ENCODE measurements at places on chromosomes 12 and 14. TPM values are rescaled to one million over a fixed set of nuclear protein-coding genes. Genes with fewer than 3 reads are reported as not detected.

- peak; percentile 48 for DNase-seq
- peaks cover 10% of the 10 kb centered on the region for H3K4me1 ChIP-seq
- no peaks in the 10 kb centered on the region for H3K36me3 ChIP-seq
- no peaks in the 10 kb centered on the region for H3K27me3 ChIP-seq
Measured at GRCh38 chr14:35932659-35933159, 106.6 kb downstream of the BRMS1L start.

GRCh38 chr12:22431693-22432251 is 97.3 kb upstream of the ST8SIA1 start:
- no peak overlapping the region for H3K4me3 ChIP-seq
- H3K36me3 ChIP-seq, result no peaks in the 10 kb centered on the region
- no peak for DNase-seq
- no peaks in the 10 kb centered on the region for H3K27me3 ChIP-seq
- peaks cover 2% of the 10 kb centered on the region for H3K4me1 ChIP-seq

DNA sequence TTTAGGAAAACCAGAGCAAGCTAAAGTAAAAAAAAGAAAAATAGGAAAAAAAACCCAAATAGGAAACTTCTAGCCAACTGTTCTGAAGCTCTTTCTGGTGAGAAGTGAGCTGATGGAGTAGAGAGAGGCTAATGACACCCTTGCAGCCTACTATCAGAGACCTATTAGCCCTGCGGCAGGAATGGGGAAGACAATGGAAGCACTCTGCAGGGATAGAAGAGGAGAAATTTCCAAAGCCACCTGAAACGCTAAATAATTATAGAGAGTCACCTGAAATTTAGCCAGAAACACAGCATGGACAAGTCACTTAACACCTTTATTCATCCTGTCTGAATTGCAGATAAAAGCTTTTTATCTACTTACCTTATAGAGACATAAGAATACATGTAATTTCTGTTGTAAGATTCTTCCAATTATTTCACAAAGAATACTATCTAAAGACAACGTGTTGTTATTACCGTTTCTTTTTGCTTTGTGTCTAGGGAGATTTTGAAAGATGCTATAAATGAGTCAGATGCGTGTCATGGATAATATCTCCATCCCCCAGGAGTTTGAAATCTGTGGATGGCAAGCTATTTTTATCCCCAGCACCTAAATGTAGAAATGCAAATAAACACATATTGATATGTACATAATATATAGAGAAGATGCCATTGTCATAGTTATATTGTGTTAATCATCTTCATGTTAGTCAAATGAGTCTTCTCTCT is 138.6 kb downstream of the TPH2 start:
- no peak for DNase-seq
- no peaks in the 10 kb centered on the region for H3K4me1 ChIP-seq
- no peak overlapping the region for H3K27ac ChIP-seq
- H3K4me3 ChIP-seq, result no peak overlapping the region

The SOX5 gene
- not detected for total RNA-seq

GRCh38 chr14:20684662-20685456 is 499 bp downstream of the RNASE4 start:
- no peaks in the 10 kb centered on the region for H3K36me3 ChIP-seq
- DNase-seq, result no peak
- no peak overlapping the region for H3K4me3 ChIP-seq
- no peaks in the 10 kb centered on the region for H3K27me3 ChIP-seq

GRCh38 chr14:69682621-69683263 is 71.3 kb downstream of the SUSD6 start:
- H3K4me3 ChIP-seq, result no peak overlapping the region
- H3K27me3 ChIP-seq, result no peaks in the 10 kb centered on the region
- no peak for DNase-seq
- no peak overlapping the region for H3K27ac ChIP-seq
- H3K36me3 ChIP-seq, result peaks cover 17% of the 10 kb centered on the region
- H3K4me1 ChIP-seq, result peaks cover 56% of the 10 kb centered on the region

GRCh38 chr14:76696791-76697190 is 64.5 kb upstream of the VASH1 start:
- no peaks in the 10 kb centered on the region for H3K4me1 ChIP-seq
- no peaks in the 10 kb centered on the region for H3K36me3 ChIP-seq
- H3K27me3 ChIP-seq, result peaks cover 19% of the 10 kb centered on the region
- no peak overlapping the region for H3K4me3 ChIP-seq

The LRFN5 gene
- not detected for total RNA-seq

The TAS2R20 gene
- total RNA-seq, result 2.1 TPM

The RAD52 gene
- 30.0 TPM for total RNA-seq

- no peaks in the 10 kb centered on the region for H3K27me3 ChIP-seq
- DNase-seq, result no peak
- no peak overlapping the region for H3K27ac ChIP-seq
- H3K4me3 ChIP-seq, result no peak overlapping the region
- peaks cover 6% of the 10 kb centered on the region for H3K4me1 ChIP-seq
Measured at GRCh38 chr14:39218171-39218769, 15.4 kb upstream of the MIA2 start.

The GAS2L3 gene
- total RNA-seq, result not detected

- H3K4me3 ChIP-seq, result no peak overlapping the region
- peaks cover 7% of the 10 kb centered on the region for H3K4me1 ChIP-seq
- H3K27me3 ChIP-seq, result no peaks in the 10 kb centered on the region
- H3K36me3 ChIP-seq, result peaks cover 5% of the 10 kb centered on the region
- DNase-seq, result no peak
Measured at GRCh38 chr14:102469261-102469660, 40.3 kb downstream of the ANKRD9 start.

GRCh38 chr14:90960818-90961217 is 99.6 kb downstream of the RPS6KA5 start:
- H3K27ac ChIP-seq, result no peak overlapping the region
- DNase-seq, result no peak
- no peaks in the 10 kb centered on the region for H3K27me3 ChIP-seq
- H3K4me3 ChIP-seq, result no peak overlapping the region

GRCh38 chr12:56461235-56462159 is 6.9 kb upstream of the SPRYD4 start:
- H3K4me3 ChIP-seq, result no peak overlapping the region
- H3K27me3 ChIP-seq, result no peaks in the 10 kb centered on the region
- DNase-seq, result no peak

The ACVR1B gene
- total RNA-seq, result 11.7 TPM

DNA sequence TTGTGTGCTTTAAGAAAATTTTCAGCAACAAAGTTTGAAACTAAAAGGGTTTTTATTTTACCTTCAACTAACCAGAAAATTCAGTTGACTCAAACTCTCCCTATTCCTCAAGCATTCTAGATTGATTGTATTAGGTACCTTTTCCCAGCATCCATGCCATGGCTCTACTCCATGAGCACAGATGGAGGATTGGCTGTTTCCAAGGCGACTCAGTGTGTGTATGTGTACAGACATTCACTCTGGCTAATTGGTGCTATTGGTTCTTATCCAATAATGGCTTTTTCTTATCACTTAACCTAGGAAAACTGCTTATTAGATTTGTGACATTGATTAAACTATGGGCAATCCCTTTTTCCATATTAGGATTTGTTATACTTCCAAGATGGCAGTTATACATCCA is 202.6 kb downstream of the ANO6 start:
- no peak overlapping the region for H3K27ac ChIP-seq
- H3K36me3 ChIP-seq, result peaks cover 4% of the 10 kb centered on the region
- no peaks in the 10 kb centered on the region for H3K4me1 ChIP-seq
- no peak overlapping the region for H3K4me3 ChIP-seq

- no peak overlapping the region for H3K4me3 ChIP-seq
- H3K4me1 ChIP-seq, result no peaks in the 10 kb centered on the region
- peaks cover 26% of the 10 kb centered on the region for H3K27me3 ChIP-seq
- no peak for DNase-seq
- H3K36me3 ChIP-seq, result peaks cover 18% of the 10 kb centered on the region
Measured at GRCh38 chr12:34295366-34296142, 273.3 kb downstream of the ALG10 start.

The STAC3 gene
- 2.6 TPM for total RNA-seq

GRCh38 chr14:75577729-75578101 is 705 bp upstream of the FLVCR2 start:
- peak overlapping the region; percentile 89 for H3K27ac ChIP-seq
- peak; percentile 58 for DNase-seq
- H3K4me3 ChIP-seq, result peak overlapping the region; percentile 96
- no peaks in the 10 kb centered on the region for H3K27me3 ChIP-seq
- H3K4me1 ChIP-seq, result peaks cover 9% of the 10 kb centered on the region

The SERPINA5 gene
- not detected for total RNA-seq

DNA sequence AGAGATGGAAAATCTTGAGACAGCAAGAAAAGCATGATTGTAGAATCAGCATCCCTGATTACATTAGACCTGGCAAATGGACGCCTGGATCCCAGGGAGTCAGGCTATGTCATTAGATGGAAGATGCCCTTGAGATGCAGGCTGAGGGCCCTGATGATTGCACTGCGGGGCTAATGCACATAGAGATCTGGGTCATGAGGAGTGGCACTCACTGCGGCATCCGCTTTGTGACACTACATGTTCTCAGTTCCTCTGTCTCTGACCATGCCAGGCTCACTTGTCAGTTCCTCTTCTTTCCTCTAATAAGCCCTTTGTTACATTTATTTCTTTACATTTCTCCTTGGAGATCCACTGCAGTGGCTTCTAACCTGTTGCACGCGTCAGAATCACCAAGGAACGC is 70.1 kb upstream of the GPATCH2L start:
- no peak overlapping the region for H3K27ac ChIP-seq
- no peak overlapping the region for H3K4me3 ChIP-seq
- no peak for DNase-seq
- H3K4me1 ChIP-seq, result no peaks in the 10 kb centered on the region

GRCh38 chr12:114160445-114160844 is 194.3 kb upstream of the RBM19 start:
- no peaks in the 10 kb centered on the region for H3K4me1 ChIP-seq
- no peak for DNase-seq
- no peak overlapping the region for H3K27ac ChIP-seq
- H3K4me3 ChIP-seq, result no peak overlapping the region

- peaks cover 2% of the 10 kb centered on the region for H3K27me3 ChIP-seq
- peak; percentile 35 for DNase-seq
- no peaks in the 10 kb centered on the region for H3K36me3 ChIP-seq
- H3K4me1 ChIP-seq, result no peaks in the 10 kb centered on the region
- no peak overlapping the region for H3K4me3 ChIP-seq
- no peak overlapping the region for H3K27ac ChIP-seq
Measured at GRCh38 chr14:32576088-32576795, 247.1 kb downstream of the AKAP6 start.

DNA sequence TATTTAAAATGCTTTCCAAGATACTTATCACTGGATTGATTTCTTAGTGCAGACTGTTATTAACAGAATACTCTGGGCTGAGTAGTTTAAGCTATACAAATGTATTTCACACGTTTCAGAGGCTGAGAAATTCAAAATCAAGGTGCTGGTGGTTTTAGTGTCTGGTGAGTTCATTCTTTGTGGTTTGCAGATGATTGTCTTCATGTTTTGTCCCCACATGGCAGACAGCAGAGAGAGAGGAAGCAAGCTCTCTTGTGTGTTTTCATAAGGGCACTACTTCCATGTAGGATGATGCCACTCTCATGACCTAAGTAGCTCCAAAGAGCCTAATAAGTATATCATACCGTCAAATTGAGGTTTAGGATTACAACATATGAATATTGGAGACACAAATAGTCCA is 1348.9 kb upstream of the FLRT2 start:
- no peak overlapping the region for H3K4me3 ChIP-seq
- no peak overlapping the region for H3K27ac ChIP-seq
- no peaks in the 10 kb centered on the region for H3K4me1 ChIP-seq
- H3K27me3 ChIP-seq, result no peaks in the 10 kb centered on the region
- H3K36me3 ChIP-seq, result no peaks in the 10 kb centered on the region

GRCh38 chr12:89674326-89674942 is 34.2 kb downstream of the ATP2B1 start:
- no peaks in the 10 kb centered on the region for H3K27me3 ChIP-seq
- H3K4me1 ChIP-seq, result peaks cover 92% of the 10 kb centered on the region
- H3K36me3 ChIP-seq, result no peaks in the 10 kb centered on the region
- no peak for DNase-seq
- no peak overlapping the region for H3K27ac ChIP-seq

- no peak overlapping the region for H3K27ac ChIP-seq
- no peak for DNase-seq
- no peaks in the 10 kb centered on the region for H3K4me1 ChIP-seq
- H3K27me3 ChIP-seq, result peaks cover 9% of the 10 kb centered on the region
Measured at GRCh38 chr12:79402606-79403005, 288.2 kb downstream of the PAWR start.

DNA sequence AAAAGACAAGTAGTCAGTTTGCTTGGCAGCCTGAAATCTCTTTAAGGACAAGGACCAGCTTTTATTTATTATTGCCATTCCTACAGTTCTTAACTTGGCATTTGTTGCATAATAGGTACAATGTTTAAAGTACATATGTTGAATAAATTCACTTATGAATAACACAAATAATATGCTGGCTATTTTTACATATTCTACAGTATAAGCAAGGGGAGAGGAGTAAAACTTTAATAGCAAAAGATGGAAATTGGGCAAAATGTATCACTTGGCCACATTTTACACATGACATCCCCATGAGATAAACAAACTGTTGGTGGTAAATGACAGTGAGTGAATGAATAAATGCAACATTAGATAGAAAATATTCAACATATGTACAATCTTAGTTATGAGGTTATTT is 333.1 kb downstream of the DIO2 start:
- H3K27ac ChIP-seq, result no peak overlapping the region
- H3K36me3 ChIP-seq, result no peaks in the 10 kb centered on the region

- H3K27ac ChIP-seq, result no peak overlapping the region
- H3K27me3 ChIP-seq, result no peaks in the 10 kb centered on the region
- H3K36me3 ChIP-seq, result peaks cover 2% of the 10 kb centered on the region
- peaks cover 76% of the 10 kb centered on the region for H3K4me1 ChIP-seq
- no peak overlapping the region for H3K4me3 ChIP-seq
Measured at GRCh38 chr12:116171549-116171948, 105.9 kb downstream of the MED13L start.

DNA sequence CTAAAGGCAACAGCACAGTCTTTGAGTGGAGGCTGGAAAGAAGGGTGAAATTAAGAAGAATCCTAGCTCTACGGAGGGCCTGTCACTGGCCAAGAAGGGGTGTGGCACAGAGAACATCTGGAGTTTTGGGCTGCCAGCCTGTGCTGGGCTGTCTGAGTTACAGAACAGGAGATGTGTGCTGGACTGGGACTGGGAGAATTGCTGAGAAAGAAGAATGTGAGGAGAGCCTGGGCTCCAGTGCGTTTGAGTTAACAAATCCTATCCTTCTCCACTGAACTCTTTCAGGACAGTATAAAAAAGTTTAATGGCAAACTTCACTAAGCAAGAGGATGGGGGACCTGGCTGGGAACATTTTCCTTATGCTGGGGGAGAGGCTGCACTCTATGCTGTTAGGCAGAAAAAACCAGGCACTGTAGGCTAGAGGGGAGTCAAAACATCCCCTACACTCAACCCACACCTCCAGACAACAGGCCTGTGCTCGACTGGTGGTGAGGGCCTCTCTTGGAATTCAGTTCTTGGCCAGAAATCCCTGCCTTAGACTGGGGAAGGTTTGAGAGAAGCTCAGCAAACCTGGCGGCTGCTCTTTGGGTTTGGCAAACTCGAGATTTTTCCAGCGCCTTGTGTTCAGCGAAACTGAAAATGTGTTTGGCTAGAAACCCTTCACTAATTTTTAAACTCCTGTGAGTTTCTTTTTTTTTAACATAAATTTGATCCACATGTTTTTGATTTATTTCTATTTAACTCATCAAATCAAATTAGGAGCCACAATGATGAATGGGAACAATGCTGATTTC is 217.3 kb downstream of the MON2 start:
- H3K27me3 ChIP-seq, result no peaks in the 10 kb centered on the region
- H3K36me3 ChIP-seq, result no peaks in the 10 kb centered on the region
- no peak overlapping the region for H3K27ac ChIP-seq
- H3K4me3 ChIP-seq, result no peak overlapping the region

The TSPAN19 gene
- not detected for total RNA-seq

GRCh38 chr12:126051611-126052107 is 986.4 kb downstream of the AACS start:
- no peaks in the 10 kb centered on the region for H3K4me1 ChIP-seq
- H3K27me3 ChIP-seq, result no peaks in the 10 kb centered on the region
